ENCODE measurements at places on chromosomes 12 and 14. TPM values are rescaled to one million over a fixed set of nuclear protein-coding genes. Genes with fewer than 3 reads are reported as not detected.

TTC9 gene
- total RNA-seq = 5.5 TPM

- DNase-seq = peak; percentile 89
- no peak overlapping the region for H3K27ac ChIP-seq
- peaks cover 30% of the 10 kb centered on the region for H3K4me1 ChIP-seq
Measured at GRCh38 chr12:6825398-6826124, 2.6 kb upstream of the P3H3 start.

BIN2 gene
- 41.7 TPM for total RNA-seq

DNA sequence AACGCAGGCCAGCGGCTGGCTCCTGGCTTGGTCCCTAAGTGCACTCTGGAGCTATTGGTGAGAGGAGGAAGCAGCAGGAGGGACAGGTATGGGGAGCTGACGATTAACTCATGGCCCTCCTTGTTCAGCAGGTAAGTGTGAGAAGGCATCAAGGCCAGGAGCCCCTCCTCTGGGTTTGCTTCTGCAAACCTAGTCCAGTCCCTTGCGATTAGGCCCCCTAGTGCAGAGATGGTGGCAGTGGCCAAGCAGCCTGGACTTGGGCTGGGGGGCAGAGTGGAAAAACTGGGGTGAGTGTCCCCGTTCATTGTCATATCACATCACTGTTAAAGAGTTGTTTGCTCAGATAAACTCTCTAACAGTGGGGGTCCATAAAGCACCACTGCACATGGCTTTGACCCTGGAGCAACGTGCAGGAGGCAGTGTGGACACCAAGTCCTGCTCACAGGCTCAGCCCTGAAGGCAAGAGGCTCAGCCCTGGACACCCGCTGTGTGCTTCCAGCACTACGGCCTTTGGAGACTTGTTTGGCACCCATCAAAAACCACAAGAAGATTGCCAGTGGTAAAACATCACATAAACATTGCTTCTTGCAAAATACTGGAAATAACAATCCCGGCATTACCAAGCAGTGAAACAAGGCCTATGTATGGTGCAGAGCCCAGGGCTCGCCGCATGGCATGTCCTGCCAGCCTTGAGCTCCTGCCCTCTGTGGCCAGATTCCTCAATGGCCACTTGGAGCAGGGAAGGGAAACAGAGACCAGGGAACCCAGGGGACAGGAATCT lies 184.3 kb upstream of the RTL1 start:
- no peaks in the 10 kb centered on the region for H3K27me3 ChIP-seq
- H3K4me1 ChIP-seq = no peaks in the 10 kb centered on the region
- no peaks in the 10 kb centered on the region for H3K36me3 ChIP-seq
- no peak for DNase-seq
- H3K27ac ChIP-seq = no peak overlapping the region
- no peak overlapping the region for H3K4me3 ChIP-seq

DNA sequence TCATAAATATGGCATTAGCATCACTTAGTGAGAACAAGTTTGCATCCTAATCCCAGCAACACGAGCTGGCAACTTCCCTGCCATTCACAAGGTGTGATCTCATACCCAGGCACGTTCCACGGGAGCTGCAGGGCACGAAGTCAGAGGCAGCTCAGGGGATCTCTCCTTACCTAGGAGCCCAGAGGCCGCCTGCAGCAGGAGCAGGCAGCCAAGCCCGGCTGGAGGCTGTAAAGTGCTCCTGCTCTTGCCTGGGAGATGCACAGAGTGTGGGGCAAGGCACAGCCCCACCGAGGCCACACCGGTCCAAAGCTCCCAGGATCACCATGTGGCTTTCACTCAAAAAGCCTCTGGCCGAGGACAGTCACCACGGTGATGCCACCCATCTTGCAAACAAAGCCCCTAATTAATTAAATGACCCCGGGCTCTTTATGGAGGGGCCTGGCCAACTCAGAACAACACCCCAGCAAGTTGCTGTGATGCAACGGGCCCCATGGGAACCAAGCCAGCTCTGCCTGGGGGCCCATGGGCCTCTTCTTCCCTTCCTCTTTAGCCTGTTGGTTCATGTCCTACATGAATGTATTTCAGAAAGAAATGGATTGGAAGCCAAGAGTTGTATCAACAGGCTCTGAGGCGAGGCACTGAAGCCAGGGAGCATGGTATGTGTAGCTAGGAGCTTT lies 26.5 kb downstream of the NUAK1 start:
- H3K4me3 ChIP-seq = no peak overlapping the region
- no peaks in the 10 kb centered on the region for H3K36me3 ChIP-seq
- DNase-seq = no peak
- peaks cover 14% of the 10 kb centered on the region for H3K27me3 ChIP-seq
- H3K27ac ChIP-seq = no peak overlapping the region
- H3K4me1 ChIP-seq = peaks cover 6% of the 10 kb centered on the region

DNA sequence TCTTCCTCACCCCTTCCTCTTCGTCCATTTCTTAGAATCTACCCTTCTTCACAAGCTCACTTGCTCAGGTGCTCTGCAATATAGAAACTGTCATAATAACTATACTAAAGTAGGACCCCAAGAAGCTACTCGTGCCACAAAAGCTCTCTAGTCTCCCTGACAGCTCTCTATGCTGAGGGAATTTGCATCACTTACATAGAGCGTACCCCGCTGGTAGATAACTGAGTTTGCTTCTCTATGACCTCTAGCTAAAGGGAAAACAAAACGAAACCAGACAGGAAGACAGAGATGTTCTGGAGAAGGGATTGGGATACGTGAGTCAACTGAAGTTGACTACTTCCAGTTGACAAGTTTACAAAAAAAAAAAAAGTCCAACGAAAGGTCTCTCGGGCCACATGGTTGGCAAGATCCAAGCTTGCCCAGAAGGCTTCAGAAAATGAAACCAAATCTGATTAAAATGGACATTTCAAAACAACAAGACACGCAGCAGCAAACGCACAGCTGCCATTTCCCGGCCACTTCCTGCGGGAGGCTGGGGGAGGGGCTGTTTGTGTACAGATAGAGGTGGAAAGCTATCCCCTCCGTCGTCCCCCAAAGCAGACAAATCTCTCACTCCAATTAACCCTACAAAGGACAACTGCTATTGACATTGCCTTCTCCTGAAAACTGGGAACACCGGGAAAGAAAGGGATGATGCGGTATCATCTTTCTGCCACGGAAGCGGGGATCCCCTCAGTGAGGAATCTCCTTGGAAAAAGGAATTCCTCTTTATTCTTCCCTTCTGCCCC lies 1.3 kb downstream of the BAZ2A start:
- H3K4me1 ChIP-seq = peaks cover 72% of the 10 kb centered on the region
- H3K27me3 ChIP-seq = no peaks in the 10 kb centered on the region
- peak overlapping the region; percentile 85 for H3K27ac ChIP-seq
- H3K36me3 ChIP-seq = peaks cover 28% of the 10 kb centered on the region

DNA sequence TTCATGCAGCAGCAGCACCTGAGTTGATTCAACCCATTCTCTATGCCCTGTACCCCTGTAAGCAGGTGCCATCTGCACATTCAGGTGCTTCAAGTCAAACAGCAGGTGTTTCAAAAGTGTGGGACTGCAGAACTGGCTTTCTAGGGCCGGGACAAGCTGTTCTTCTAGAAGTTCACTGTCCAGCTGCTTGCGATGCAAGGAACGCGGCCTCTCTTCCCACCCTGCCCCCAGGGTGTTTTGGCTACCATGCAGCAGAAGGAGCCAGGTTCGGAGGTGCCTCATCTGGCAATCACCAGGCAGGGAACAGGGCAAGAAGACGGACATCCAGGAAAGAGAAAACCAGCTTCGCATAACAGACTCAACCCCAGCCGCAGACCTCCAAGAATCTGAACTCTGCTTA lies 35.2 kb downstream of the TMEM132D start:
- no peak overlapping the region for H3K4me3 ChIP-seq
- H3K27ac ChIP-seq = no peak overlapping the region
- peaks cover 3% of the 10 kb centered on the region for H3K27me3 ChIP-seq
- DNase-seq = no peak
- H3K4me1 ChIP-seq = no peaks in the 10 kb centered on the region

- H3K27ac ChIP-seq = no peak overlapping the region
- H3K36me3 ChIP-seq = no peaks in the 10 kb centered on the region
- no peak for DNase-seq
- H3K4me3 ChIP-seq = no peak overlapping the region
- no peaks in the 10 kb centered on the region for H3K4me1 ChIP-seq
Measured at GRCh38 chr12:83954071-83954789, 958.4 kb downstream of the SLC6A15 start.

CLEC14A gene
- not detected for total RNA-seq

GRCh38 chr12:78260976-78261375 lies 430.3 kb downstream of the NAV3 start:
- H3K27ac ChIP-seq = no peak overlapping the region
- H3K4me3 ChIP-seq = no peak overlapping the region
- H3K4me1 ChIP-seq = no peaks in the 10 kb centered on the region
- no peaks in the 10 kb centered on the region for H3K27me3 ChIP-seq
- no peaks in the 10 kb centered on the region for H3K36me3 ChIP-seq
- DNase-seq = no peak

CLEC7A gene
- total RNA-seq = not detected

CBLN3 gene
- 2.9 TPM for total RNA-seq

DNA sequence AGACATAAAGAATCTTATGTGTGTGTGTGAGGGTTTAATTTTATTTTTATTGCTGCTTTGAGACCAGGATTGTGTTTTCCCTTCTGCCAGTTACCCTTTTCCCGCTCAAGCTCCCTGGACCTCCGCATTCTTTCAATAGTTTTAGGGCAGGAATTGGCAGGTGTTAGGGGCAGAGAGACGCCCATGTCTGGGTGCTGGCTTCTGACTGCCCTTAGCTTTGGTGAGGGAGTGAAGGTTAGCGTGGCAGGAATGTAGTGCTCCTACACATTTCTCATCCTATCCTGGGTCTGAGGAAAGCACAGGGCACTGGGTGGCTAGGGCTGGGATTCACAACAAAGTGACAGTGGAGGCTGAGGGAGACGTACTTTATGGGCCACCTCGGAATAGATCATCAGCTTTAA lies 428.1 kb downstream of the ZFP36L1 start:
- no peaks in the 10 kb centered on the region for H3K36me3 ChIP-seq
- H3K4me3 ChIP-seq = no peak overlapping the region
- H3K27ac ChIP-seq = no peak overlapping the region
- no peak for DNase-seq

GRCh38 chr14:68788996-68789820 lies 3.7 kb downstream of the ZFP36L1 start:
- H3K4me1 ChIP-seq = peaks cover 53% of the 10 kb centered on the region
- H3K36me3 ChIP-seq = peaks cover 60% of the 10 kb centered on the region
- DNase-seq = peak; percentile 94
- peak overlapping the region; percentile 88 for H3K4me3 ChIP-seq
- H3K27me3 ChIP-seq = no peaks in the 10 kb centered on the region

DNA sequence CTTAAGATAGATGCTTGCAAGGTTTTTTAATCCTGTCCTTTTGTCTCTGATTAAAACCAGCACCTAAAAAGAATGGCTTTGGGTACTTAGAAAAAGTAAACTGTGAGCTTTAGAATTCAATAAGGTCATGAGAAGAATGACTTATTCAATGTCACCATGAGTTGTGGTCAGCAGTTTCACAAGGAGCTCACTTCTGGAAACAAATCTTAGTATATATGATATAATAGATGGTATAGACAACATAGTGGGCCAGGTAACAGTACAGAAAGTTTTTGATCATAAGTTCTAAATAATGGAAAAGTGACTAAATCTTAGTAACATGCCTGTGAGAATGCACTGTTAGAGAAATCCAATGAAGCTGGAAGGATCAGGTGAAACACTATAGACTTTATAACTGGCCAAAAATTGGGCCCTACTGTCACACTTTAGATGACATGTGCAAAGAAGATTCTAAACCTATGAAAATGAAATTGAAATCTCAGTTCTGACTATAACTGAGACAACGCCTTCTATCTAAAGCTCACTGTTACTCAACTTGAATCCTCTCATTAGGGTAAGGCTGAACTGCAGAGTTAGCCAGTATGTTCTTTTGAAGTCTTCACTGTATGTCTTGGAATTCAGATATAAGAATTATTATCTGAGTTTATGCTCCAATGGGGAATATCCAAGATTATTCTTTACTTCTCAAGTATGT lies 42.4 kb upstream of the RAD51AP1 start:
- peaks cover 15% of the 10 kb centered on the region for H3K4me1 ChIP-seq
- no peak for DNase-seq
- H3K36me3 ChIP-seq = peaks cover 19% of the 10 kb centered on the region
- no peaks in the 10 kb centered on the region for H3K27me3 ChIP-seq
- H3K27ac ChIP-seq = peak overlapping the region; percentile 40

DNA sequence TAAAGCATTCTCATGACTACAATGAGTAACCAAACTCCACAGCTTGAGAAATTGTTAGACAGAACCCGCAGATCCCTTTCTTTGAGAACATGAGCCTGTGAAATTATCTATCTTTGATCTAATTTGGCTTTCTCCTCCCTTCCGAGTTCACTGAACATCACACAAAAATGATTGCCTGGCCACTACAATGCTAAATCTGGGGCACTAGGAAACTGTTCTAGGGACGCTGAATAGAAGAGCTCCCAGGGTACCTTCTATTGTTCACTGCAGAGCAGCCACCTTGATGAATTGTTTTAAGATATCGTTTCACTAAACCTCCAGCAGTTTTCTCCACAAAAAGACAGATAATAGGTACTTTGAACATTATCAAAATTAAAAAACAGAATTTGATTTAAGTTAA lies 47.5 kb downstream of the SINHCAF start:
- peak overlapping the region; percentile 20 for H3K27ac ChIP-seq
- H3K4me3 ChIP-seq = no peak overlapping the region
- H3K27me3 ChIP-seq = no peaks in the 10 kb centered on the region
- peaks cover 52% of the 10 kb centered on the region for H3K36me3 ChIP-seq

NRIP2 gene
- not detected for total RNA-seq

DNA sequence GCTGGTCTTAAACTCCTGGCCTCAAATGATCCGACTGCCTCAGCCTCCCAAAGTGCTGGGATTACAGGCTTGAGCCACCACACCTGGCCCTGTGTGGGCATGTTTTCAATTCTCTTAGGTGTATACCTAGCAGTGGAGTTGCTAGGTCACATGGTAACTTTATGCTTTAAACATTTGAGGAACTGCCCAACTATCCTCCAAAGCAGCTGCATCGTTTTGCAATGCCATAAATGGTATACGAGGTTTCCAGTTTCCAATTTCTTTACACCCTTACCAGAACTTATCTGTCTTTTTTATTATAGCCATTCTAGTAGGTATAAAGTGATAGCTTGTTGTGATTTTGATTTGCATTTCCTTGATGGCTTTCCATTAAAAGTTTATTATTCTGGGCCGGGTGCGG lies 25.1 kb downstream of the RBMS2 start:
- no peak overlapping the region for H3K4me3 ChIP-seq
- no peaks in the 10 kb centered on the region for H3K4me1 ChIP-seq
- H3K36me3 ChIP-seq = no peaks in the 10 kb centered on the region
- H3K27ac ChIP-seq = no peak overlapping the region

PRH2 gene
- total RNA-seq = not detected

DNA sequence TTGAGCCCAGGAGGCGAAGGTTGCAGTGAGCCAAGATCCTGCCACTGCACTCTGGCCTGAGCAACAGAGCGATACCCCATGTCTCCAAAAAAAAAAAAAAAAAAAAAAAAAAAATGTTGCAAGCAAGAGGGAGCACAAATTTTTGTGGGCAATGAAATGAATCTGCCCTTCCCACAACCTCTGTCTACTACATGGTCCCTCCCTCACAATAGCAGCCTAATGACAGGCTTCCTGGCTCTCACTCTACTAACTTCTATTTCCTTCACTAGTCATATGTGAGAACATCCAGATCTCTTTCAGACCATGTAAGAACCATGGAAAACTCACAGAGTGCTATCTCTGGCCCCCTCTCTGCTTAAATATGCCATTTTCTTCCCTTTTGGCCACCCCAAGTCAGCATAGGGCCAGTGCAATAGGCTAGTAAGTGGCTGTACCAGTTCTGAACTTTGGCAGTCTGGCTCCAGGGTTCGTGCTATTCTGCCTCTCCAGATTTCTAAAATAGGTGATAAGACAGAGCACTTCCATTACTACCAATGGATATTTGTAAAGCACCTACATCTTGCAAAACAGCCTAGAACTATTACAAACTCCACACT lies 7.1 kb downstream of the OSBPL8 start:
- H3K4me3 ChIP-seq = no peak overlapping the region
- no peak overlapping the region for H3K27ac ChIP-seq
- no peaks in the 10 kb centered on the region for H3K27me3 ChIP-seq
- H3K4me1 ChIP-seq = peaks cover 78% of the 10 kb centered on the region
- peaks cover 14% of the 10 kb centered on the region for H3K36me3 ChIP-seq
- no peak for DNase-seq
